A673 (cell line): ENCODE measurements at places on chromosomes 12 and 14. TPM values are rescaled to one million over a fixed set of nuclear protein-coding genes. Genes with fewer than 3 reads are reported as not detected.

Gene ERP27
- total RNA-seq = not detected in 2 replicates

Gene NRIP2
- 0.28 and 0.39 TPM in 2 replicates for total RNA-seq

Gene FITM1
- 0.48 TPM in 1 of 2 replicates, not detected in the other for total RNA-seq

Gene EPYC
- total RNA-seq = not detected in 2 replicates

Gene SMIM41
- total RNA-seq = 0.24 and 0.28 TPM in 2 replicates

- H3K27me3 ChIP-seq = no peaks in the 10 kb centered on the region
- H3K4me3 ChIP-seq = no peak overlapping the region
- DNase-seq = no peak
Observed at GRCh38 chr12:92988622-92989130, 59.6 kb upstream of the EEA1 start.

DNA sequence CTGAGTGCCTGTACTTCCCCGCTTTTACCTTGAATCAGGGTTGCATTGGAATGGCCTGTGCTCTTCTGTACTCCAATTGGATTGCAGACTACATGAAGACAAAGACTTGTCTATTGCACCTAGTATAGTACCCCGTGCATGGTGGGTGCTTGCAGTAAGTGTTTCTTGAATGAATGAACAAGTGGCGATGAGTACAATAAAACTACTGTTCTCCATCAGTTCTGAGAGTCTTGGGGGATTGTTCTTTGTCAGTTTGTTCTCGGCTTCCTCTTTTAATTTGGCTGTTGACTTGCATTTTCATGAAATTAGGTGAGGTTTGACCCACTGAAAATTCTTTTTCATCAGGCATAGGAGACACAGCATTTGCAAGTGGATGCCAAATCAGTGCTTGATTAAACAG lies 34.1 kb downstream of the ERH start:
- DNase-seq = no peak
- no peak overlapping the region for H3K27ac ChIP-seq
- H3K36me3 ChIP-seq = no peaks in the 10 kb centered on the region
- H3K4me3 ChIP-seq = no peak overlapping the region

DNA sequence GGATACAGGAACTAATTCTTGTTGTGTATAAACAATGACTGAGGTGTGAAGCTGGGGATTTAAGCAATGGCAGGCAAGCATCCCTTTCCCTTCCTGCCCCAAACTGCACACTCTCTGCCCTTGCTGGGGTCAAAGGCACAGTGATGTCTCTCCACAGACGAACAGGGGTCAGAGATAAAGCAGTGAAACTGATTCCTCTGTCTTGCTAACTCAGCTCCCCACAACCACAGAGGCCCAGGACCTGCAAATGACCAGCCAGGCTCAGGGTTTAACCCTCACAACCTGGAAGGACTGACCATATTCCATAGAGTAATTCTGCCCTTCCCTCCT lies 67.2 kb downstream of the CCDC88C start:
- H3K27me3 ChIP-seq = no peaks in the 10 kb centered on the region
- DNase-seq = no peak
- H3K4me3 ChIP-seq = no peak overlapping the region
- no peaks in the 10 kb centered on the region for H3K36me3 ChIP-seq

- DNase-seq = no peak
- H3K36me3 ChIP-seq = peaks cover 27% of the 10 kb centered on the region
- no peaks in the 10 kb centered on the region for H3K27me3 ChIP-seq
- no peak overlapping the region for H3K4me3 ChIP-seq
- H3K27ac ChIP-seq = no peak overlapping the region
Observed at GRCh38 chr12:45878630-45879255, 111.6 kb downstream of the SCAF11 start.

GRCh38 chr12:6700646-6701051 lies at the start of gene PIANP:
TSS of gene PIANP (minus strand) at chr12:6700815. CDS start at chr12:6698061, 2,754 bp downstream.
- DNase-seq = no peak
- peaks cover 2% of the 10 kb centered on the region for H3K4me1 ChIP-seq
- peak within 1 kb of the TSS; percentile 66 for H3K4me3 ChIP-seq
- H3K27me3 ChIP-seq = peaks cover 27% of the 10 kb centered on the region
- H3K27ac ChIP-seq = no peak within 1 kb of the TSS

DNA sequence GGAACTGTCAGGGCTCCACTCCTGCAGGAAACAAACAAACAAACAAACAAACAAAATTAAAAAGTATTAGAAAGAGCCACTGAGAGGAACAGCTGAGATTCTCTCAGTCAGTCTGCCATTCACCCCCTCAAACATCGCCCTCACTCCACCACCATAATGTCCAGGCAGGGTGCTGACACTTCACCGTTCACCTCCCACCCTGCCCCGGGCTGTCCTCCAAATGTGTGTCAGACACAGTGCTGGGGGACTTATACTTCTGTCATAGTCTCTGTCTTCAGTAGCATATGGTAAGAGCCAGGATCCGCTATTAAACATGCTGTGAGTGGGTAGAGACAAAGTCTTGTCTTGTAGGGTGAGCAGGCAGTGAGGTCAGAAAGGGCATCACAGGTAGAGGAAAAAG lies 28.3 kb downstream of the KRT18 start:
- peaks cover 7% of the 10 kb centered on the region for H3K4me1 ChIP-seq
- no peak overlapping the region for H3K27ac ChIP-seq
- no peak for DNase-seq
- H3K36me3 ChIP-seq = no peaks in the 10 kb centered on the region

DNA sequence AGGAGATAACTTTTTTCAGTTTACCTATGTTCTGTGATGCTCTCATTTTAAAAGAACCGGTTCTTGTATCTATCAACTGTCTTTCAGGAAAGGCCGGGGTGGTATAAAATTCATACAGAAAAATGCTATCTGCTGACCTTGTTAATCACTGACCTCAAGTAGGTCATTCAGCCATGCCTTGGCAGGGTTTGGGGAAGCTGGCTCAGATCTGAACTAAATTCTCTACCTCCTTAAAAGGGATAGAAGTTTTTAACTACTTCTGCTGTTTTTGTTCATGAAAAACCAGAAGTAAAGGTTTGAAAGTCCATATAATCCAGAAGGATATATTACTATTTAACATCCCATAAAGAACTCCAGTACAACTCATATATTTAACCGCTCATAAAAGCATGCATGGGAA lies 10.1 kb downstream of the MYRFL start:
- no peak overlapping the region for H3K4me3 ChIP-seq
- no peak overlapping the region for H3K27ac ChIP-seq
- H3K36me3 ChIP-seq = no peaks in the 10 kb centered on the region
- no peak for DNase-seq
- no peaks in the 10 kb centered on the region for H3K27me3 ChIP-seq

GRCh38 chr12:122615780-122616179 lies 87.4 kb downstream of the HCAR2 start:
- no peak for DNase-seq
- H3K36me3 ChIP-seq = peaks cover 81% of the 10 kb centered on the region
- no peaks in the 10 kb centered on the region for H3K27me3 ChIP-seq
- no peak overlapping the region for H3K4me3 ChIP-seq
- no peaks in the 10 kb centered on the region for H3K4me1 ChIP-seq

GRCh38 chr14:101120641-101121507 lies 217.4 kb upstream of the RTL1 start:
- DNase-seq = peak; percentile 77
- H3K27me3 ChIP-seq = no peaks in the 10 kb centered on the region
- peaks cover 23% of the 10 kb centered on the region for H3K4me1 ChIP-seq
- peak overlapping the region; percentile 63 for H3K27ac ChIP-seq
- H3K4me3 ChIP-seq = no peak overlapping the region

GRCh38 chr14:98949051-98949450 lies 322.9 kb downstream of the BCL11B start:
- H3K27me3 ChIP-seq = no peaks in the 10 kb centered on the region
- H3K4me3 ChIP-seq = no peak overlapping the region
- no peak for DNase-seq
- no peaks in the 10 kb centered on the region for H3K36me3 ChIP-seq
- no peaks in the 10 kb centered on the region for H3K4me1 ChIP-seq

GRCh38 chr14:95220663-95221231 lies 63.4 kb upstream of the DICER1 start:
- peaks cover 10% of the 10 kb centered on the region for H3K4me1 ChIP-seq
- no peak overlapping the region for H3K27ac ChIP-seq
- no peaks in the 10 kb centered on the region for H3K36me3 ChIP-seq
- no peak overlapping the region for H3K4me3 ChIP-seq
- no peak for DNase-seq
- no peaks in the 10 kb centered on the region for H3K27me3 ChIP-seq

GRCh38 chr12:56358836-56359532 lies 923 bp downstream of the STAT2 start:
- peak overlapping the region; percentile 67 for H3K4me3 ChIP-seq
- DNase-seq = peak; percentile 25
- H3K4me1 ChIP-seq = peaks cover 8% of the 10 kb centered on the region
- H3K36me3 ChIP-seq = peaks cover 18% of the 10 kb centered on the region
- no peaks in the 10 kb centered on the region for H3K27me3 ChIP-seq
- peak overlapping the region; percentile 66 for H3K27ac ChIP-seq

DNA sequence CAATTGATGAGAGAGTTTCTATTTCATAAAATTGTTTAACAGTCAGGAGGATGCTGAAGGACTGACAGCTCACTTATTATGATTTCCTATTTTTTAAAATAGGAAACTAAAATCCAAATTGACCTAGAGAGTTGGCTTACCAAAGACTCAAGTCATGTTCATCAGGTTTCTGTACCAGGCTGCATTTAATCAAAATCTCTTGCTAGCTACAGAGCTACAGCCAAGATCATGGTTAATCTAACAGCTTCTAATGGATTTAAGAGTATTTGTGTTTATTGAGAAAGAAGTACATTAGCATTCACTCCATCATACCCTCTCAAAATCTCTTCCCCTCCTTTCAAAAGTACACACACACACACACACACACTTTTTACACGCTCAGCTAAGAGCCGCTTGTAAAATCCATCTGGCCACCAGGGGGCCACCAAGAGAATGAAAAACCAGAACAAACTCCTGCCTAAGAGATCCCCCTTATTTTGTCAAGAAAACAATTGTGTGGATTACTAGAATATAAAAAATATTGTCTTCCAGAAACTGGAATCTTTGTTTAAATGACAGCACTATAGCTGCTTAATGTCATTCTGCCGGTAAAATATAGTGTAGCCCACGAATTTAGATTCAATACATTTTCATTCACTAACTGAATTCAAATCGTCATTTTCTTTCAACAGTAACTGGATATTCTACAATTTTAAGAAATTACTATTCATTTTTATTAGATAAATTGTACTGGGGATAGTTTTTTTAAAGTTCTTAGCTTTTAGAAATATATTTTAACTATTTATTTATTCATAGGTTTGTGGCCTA lies 334.0 kb downstream of the BTG1 start:
- H3K36me3 ChIP-seq = no peaks in the 10 kb centered on the region
- H3K27ac ChIP-seq = no peak overlapping the region
- no peaks in the 10 kb centered on the region for H3K27me3 ChIP-seq

DNA sequence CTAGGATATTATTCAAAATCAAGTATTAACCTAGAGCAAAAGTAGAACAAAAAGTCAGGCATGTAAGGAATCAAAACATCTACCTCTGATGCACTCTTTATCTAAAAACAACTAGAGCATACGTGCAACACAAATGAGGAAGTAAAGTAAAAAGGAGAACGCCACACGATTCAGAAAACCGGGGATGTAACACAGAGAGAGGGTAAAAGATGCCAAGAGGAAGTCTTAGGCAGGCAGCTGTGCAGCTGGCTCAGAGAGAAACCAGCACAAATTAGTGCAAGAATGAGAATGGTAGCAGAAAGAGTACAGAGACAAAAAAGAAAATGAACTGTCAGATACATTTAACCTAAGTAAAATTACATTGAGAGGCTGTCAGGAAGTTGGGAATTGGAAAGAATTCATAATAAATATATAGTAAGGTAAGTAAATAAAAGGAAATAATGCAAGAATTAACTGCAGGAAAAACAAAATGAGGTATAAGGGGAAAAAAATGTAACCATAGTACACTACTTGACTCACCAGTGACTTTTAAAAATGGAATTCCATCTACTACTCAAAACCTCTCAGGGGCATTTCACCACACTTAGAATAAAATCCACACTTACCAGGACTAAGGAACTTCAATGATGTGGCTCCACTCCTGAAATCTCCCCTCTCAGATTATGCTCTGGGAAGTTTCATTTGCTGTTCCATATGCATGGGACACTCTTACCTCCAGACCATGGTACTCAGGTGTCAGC lies 17.1 kb downstream of the BCAT1 start:
- H3K27ac ChIP-seq = peak overlapping the region; percentile 11
- no peak for DNase-seq
- H3K36me3 ChIP-seq = peaks cover 7% of the 10 kb centered on the region
- no peak overlapping the region for H3K4me3 ChIP-seq
- H3K27me3 ChIP-seq = no peaks in the 10 kb centered on the region
- H3K4me1 ChIP-seq = peaks cover 17% of the 10 kb centered on the region

GRCh38 chr12:93638954-93639353 lies 38.2 kb upstream of the CRADD start:
- H3K36me3 ChIP-seq = no peaks in the 10 kb centered on the region
- peaks cover 3% of the 10 kb centered on the region for H3K4me1 ChIP-seq
- no peak overlapping the region for H3K4me3 ChIP-seq
- H3K27ac ChIP-seq = no peak overlapping the region
- DNase-seq = no peak
